ENCODE measurements at places on chromosomes 4 and X.

DNA sequence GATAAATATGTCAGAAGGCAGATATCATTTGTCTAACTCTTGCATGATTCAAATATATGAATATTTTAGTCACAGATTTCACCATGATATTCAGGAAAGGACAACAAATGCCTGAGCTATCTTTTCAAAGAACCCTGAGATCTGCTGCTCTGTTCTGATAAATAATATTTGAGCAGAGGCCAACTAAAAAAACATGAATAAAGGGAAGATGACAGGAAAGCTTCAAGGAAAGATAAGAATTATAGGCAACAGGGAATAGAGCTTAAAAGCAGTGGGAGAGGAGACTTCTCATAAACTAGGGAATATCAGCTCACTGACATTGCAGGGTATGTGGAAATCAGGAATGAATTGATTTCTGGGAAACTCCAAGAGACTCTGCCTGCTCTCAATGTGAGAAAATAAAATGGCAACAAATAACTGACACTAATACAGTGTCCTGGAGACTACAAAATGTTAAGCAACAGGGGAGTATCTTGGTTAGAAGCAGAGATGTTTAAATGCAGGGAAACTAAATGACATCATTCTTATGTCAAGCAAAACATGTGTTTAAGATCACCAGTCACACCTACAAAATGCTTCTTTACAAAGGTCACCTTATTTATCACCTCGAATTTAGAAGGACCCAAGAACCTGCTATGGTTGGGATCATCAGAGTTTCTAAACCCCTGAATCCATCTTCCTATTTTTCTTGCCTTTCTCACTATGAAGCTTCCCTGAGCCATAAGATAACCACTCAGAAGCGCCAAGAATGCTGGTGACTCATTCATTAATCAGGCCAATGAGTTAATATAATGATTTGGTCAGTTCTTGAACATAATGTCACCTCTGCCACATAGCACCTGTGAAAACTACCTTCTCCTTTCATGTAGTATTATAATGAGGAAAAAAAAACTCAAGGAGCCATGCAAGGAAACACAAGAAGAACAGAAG is 78.1 kb downstream of the NDST3 start:
- no peak for DNase-seq

- DNase-seq = no peak
Observed at GRCh38 chrX:47316276-47317025, 53.9 kb upstream of the ZNF157 start.

- DNase-seq = no peak
Observed at GRCh38 chrX:72306851-72307645, 1.3 kb upstream of the CITED1 start.

GRCh38 chrX:68114573-68115129 is 318.6 kb downstream of the OPHN1 start:
- DNase-seq = no peak

DNA sequence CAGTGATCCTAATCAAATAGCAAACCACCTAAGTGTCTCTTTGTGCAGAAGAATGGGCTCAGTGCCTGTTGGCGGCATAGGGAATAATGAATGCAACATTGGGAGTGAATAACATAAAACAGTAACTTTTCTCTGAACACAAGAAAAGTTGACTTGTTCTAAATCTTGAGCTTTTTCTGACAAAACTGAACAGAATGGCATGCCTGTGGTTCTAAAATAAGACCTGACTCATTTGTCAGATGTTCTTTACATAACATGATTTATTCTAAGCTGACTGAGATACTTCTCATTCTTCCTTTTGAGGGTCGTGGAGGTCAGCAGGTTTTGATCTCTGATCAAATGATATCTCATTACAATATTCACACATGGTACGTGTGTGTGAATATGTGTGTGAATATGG is 165.4 kb upstream of the WDR1 start:
- DNase-seq = no peak

GRCh38 chr4:80141543-80141942 is 55.8 kb upstream of the PRDM8 start:
- DNase-seq = no peak

DNA sequence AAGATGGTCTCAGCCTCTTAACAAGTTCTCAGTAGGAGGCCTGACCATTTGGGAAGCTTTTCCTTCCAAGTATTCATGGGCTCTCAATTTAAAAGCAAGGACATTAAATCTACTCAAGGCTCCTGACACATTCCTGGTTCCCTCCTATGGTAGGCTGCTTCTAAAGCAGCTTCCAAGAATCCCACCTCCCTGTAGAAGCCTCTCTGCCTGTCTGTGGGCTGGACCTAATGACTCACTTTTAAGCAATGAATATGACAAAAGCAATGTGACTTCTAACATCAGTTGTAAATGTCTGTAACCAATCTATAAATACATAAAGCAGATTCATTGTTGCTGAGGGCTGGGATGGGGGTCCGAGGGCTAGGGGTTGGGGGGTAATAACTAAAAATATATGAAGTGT is 99.5 kb upstream of the FAM9B start:
- DNase-seq = no peak

GRCh38 chr4:106746451-106746850 is 289.7 kb downstream of the DKK2 start:
- no peak for DNase-seq

GRCh38 chrX:14673236-14673635 is 143.9 kb downstream of the GLRA2 start:
- DNase-seq = no peak

DNA sequence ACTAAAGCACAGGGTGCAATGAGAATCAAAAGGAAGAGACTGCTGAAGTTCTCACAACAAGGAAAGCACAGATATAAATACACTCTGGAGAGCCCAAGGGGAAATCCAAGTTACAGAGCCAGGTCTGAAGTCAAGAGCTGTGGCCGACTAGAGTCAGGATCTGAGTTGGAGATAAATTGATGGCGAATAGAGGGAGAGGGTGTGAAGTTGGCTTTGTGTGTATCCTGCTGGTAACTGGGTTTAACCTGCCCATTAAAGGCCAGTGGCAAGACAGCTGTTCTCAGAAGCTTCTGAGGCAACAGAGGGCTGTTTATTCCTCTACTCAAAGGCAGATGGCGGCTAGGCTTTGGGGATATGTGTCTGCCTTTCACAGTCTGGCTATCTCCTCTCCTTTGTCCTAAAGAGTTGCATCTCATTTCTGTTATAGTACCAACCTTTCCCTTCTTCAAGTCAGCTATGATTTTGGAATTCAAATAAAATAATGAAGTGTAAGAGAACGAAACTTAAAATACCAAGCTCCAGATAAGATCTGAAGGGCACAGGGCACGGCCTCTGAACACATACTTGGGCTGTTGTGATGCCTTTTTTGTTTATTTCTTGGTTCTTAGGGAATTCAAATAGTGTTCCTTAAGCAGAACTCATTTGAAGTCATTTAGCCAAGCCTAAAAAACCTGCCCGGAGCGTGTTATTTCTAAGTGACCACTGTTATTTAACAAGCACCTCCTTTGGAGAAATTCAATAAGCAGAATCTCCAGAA is 142.1 kb downstream of the APBB2 start:
- no peak for DNase-seq

DNA sequence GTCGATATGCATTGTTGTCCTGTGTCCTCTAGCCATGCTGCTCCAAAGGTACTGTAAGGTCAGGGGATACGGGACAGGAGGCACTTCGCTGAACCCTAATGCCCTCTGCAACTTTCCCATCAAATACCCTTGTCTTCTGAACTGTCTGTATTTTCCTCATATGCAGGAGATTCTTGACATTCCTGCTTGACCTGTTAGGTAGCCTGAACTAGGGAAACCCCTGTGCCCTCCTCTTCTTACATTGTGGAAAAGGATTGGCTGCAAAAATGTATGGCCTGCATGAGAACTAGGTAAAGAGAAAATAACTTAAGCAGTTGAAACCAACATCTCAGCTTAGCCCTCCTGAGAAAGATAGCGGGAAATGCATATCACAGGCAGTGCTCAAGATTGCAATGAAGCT is 11.4 kb downstream of the RTL8B start:
- DNase-seq = no peak

- no peak for DNase-seq
Observed at GRCh38 chr4:108777388-108777787, 14.5 kb upstream of the ETNPPL start.

GRCh38 chr4:48290146-48290772 is 20.6 kb upstream of the TEC start:
- peak; percentile 50 for DNase-seq

GRCh38 chr4:182089326-182089725 is 153.9 kb upstream of the TENM3 start:
- no peak for DNase-seq

GRCh38 chr4:145580906-145581305 is 38.3 kb upstream of the MMAA start:
- no peak for DNase-seq

GRCh38 chr4:146245850-146246249 is 31.5 kb downstream of the REELD1 start:
- no peak for DNase-seq

GRCh38 chr4:170110285-170110672 is 20.5 kb upstream of the AADAT start:
- no peak for DNase-seq

DNA sequence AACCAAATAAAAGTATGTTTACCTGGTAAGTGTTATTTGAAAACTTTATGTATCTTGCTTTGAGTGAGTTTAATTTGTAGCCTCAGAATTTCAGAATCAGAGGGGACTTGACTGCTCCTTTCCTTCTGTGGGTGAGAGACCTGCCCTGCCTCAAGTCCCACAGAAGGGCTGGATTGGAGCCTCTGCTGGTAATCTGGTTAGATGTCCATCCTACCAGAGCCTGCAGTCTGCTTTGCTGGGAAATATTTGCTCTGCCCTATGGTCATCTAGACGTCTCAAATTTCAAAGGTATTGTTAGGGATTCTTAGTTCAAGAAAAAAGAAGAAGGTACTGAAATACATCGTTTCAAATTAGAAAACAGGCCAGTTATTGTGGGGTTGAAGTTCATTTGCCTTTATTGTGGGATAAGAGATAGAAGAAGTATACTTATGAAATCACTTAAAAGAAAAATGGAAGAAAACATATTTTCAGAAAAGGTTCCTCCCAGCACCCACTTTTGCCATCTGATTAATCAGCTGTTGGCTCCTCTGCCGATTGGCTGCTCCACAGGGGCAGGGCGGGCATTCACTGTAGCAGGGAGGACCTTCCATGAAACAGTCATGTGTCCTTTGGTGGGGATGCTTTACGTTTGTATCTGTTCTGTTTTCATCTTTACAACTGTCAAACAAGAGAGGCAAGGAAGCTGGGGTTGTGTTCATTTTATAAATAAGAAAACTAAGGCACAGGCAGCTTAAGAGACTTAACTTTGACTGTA is 73.3 kb upstream of the TLR2 start:
- DNase-seq = no peak

DNA sequence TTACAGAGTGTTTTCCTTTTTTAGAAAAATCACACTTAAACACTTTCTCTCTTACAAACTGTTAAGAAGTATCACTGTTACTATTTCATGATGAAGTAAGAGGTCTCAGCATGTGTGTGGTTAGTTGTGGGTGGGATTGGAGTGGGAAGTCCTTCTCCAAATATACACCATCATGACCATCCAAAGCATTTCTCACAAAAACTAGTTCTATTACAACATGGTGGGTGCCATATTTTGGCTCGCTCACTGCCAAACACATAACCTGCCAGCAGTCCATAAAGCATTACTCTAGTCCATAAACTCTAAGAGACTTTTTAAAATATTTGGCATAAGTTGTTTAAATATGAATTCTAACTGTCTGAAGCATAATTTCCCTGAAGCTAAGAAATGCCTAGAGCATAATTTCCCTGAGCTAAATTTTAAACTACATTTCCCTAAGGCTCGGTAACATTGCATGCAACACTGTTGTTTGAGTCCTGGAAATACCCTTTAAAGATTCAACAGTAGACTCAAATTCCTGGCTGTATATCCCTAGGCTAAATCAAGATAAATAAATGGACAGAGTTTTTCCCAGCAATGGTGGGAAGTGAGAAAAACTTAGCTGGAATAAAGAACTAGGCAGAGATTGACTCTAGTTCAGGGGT is 415.0 kb upstream of the INTU start:
- DNase-seq = no peak

DNA sequence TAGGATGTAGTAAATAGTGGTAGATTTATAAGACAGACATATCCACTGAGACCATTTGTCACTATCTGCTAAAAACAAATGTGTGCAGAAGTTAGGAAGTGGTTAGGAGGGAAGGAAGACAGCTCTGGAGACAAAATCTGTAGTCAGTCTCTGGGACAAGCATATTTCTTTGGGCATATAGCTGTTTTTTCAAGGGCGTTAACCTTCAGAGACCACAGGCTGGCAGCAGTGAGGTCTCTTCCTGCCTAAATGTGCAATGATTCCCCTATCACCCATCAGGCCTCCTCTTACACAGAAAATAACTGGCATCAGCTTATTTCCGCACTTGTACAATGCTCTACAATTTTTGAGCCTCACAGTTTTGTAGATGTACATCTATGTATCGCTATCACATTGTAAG is 6.5 kb downstream of the TMEM150C start:
- DNase-seq = no peak

- no peak for DNase-seq
Observed at GRCh38 chr4:2924286-2924685, 38.9 kb downstream of the NOP14 start.

GRCh38 chrX:109943092-109943739 is 59.7 kb upstream of the TMEM164 start:
- no peak for DNase-seq

DNA sequence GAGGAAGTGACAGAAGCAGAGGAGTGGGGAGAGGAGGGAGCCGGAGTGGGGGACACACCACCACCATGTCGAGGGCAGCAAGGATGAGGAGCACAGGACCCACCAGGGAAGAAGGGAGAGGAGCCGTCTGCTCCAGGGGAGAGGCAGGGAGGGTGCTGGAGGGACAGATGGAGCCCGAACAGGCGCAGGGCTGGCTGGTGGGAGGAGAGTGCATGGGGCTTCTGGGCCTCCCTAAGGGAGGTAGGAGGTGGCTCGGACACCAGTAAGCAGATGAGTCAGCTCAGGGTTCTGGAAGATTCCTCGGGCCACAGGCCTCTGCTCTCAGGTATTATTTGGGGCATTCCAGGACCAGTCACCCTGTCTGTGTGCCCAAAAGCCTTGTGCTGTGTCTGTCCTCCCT is 29.8 kb downstream of the ATP2B3 start:
- no peak for DNase-seq

- DNase-seq = no peak
Observed at GRCh38 chr4:128346054-128346716, 58.6 kb upstream of the PGRMC2 start.

DNA sequence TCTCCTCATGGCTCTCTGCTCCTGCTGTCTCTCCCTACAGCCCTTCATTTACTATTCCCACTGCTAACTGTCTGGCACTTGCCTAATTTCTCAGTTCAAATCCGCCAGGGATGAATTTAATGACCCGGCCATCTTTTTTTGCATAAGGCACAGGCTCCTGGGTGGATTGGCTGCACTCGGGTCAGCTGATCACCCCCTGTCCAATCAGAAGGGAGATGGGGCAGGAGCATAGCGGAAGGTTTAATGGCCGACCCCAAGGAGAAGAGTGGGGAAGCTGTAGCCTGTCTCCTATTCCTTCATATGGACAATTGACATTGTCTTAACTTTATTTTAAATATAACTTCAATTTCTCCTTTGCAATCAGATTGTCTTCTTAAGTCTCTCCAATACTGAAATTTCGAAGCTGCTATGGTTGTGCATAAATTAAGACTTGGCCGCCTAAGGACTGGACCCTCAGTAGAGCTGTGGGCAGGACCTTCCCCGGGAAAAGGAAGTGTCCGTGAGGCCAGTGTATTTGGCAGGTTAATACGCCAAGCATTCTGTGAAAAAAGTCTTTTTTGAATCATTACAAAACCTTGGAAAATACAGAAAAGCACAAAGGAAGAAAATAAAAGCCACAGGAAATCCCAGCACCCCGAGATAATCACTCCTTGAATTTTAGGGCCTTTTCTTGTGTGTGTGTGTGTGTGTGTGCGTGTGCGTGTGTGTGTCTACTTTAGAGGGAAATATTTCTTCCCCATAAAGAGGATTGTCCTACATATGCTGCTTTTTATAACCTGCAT is 55.5 kb downstream of the SMIM20 start:
- no peak for DNase-seq
